T47D (cell line): ENCODE measurements at places on chromosomes 4 and X.

DNA sequence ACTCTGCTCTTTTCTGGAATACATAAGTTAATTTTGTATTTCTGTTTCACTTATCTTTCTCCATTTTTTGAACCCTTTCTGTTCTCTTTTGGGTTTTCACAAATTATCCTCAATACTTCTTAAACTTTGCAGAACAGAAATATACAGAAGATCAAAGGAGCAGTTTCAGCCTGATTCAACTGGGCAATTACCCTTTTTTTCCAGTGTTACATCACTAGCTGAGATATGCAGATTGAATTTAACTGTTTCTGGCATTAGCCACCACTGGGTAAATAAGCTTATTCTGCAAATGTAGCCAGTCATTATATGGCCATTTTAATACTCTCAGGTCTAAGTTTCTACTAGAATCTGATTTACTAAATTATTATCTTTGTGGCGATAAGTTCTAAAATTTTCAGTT is 66.9 kb upstream of the GRID2 start:
- no peak for DNase-seq

GRCh38 chr4:86791126-86791525 is 58.1 kb downstream of the SLC10A6 start:
- no peak for DNase-seq

GRCh38 chrX:71859637-71860036 is 51.0 kb upstream of the NHSL2 start:
- DNase-seq = no peak

- no peak for DNase-seq
Observed at GRCh38 chr4:3874525-3875110, 108.4 kb downstream of the ADRA2C start.

DNA sequence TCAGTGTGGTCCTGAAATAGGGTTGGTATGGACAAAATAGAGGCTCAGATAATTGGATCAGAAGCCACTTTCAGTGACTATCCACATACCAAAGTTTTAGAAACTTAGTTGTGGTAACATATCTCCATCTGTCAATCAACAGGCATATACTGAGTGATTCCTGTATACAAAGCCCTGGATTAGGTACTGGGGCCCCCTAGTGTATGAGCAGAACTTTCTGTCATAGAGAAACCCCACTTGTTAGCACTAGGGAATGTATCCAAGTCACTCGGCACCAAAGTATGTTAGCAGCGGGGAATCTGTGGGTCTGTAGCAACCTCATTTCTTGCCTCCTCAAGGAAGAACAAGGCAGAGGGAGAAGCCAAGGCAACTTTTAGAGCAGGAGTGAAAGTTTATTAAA is 50.7 kb downstream of the MAP7D3 start:
- peak; percentile 20 for DNase-seq

DNA sequence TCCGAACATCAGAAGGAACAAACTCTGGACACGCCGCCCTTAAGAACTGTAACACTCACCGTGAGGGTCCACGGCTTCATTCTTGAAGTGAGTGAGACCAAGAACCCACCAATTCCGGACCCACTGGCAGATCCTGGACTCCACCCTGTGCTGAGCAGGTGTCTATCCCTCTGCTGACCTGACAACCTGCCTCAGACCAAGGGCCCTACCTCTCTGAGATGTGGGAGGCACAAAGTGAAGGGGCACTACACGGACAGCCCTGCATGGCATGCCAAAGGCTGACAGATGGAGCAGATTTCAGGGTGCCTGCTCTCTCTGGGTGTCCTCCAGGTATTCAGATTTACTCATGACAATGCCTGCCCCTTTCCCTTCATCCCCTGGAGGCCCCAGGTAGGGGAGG is 14.0 kb upstream of the HSFX1 start:
- DNase-seq = no peak

DNA sequence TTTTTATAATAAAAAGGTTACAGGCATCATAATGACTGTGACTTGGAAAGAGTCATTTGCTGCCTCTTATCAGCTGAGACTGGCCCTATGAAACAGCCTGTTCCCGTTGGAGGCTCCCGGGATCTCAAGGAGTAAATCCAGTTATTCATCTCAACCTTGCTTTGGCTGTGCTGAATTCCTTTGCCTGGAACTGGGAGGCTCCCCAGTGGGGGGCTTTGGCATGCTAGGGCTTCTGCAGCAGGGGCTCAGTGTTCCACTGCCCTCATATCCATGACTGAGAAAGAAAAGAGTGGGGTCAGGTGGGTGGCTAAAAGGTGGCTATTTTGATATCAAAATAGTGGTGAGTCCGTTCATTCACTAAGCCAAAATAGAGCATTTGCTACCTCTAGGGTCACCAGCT is 71.2 kb downstream of the TRPC5 start:
- DNase-seq = no peak

DNA sequence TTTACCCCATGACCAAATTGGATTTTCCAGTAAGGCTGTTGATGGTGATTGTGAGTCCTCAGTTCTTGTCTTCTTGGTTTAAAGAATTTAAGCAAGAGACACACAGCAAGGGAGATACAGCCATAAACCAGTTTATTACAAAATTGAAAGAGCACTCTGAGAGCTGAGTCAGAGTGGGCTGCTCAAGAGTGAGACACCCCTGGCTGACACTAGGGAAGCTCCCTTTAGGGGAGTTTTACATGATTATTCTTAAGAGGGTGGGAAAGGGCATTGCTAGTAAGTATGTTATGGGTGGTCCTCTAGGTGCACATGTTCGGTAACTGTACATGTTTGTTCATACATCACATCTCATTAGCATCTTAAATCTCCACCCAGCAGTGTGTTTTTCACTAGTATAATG is 18.8 kb upstream of the ZNF81 start:
- DNase-seq = no peak

- no peak for DNase-seq
Observed at GRCh38 chr4:178275671-178276360, 833.6 kb upstream of the AGA start.

GRCh38 chrX:149286940-149287349 is 218.2 kb downstream of the IDS start:
- DNase-seq = peak; percentile 12

DNA sequence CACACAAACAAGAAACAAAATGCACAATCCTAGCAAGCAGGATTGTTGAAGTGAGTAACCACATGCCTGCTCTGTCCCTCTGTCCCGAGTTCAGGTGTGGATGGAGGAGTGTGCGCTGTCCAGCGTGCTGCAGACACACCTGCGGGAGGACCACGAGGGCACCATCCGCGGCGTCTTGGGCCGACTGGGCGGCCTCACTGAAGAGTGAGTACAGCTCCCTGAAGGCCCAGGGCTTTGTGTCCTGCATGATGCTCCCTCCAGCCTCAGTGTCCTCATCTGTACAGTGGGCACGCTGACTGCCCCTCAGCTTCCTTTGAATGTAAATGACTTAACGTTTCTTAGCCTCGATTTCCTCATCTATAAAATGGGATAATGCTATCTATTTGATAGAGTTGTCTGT is 82.5 kb downstream of the EVC start:
- DNase-seq = no peak

GRCh38 chr4:172619218-172619617 is 549.4 kb upstream of the GALNT7 start:
- no peak for DNase-seq

- no peak for DNase-seq
Observed at GRCh38 chr4:15936495-15936894, 2.0 kb downstream of the FGFBP1 start.

DNA sequence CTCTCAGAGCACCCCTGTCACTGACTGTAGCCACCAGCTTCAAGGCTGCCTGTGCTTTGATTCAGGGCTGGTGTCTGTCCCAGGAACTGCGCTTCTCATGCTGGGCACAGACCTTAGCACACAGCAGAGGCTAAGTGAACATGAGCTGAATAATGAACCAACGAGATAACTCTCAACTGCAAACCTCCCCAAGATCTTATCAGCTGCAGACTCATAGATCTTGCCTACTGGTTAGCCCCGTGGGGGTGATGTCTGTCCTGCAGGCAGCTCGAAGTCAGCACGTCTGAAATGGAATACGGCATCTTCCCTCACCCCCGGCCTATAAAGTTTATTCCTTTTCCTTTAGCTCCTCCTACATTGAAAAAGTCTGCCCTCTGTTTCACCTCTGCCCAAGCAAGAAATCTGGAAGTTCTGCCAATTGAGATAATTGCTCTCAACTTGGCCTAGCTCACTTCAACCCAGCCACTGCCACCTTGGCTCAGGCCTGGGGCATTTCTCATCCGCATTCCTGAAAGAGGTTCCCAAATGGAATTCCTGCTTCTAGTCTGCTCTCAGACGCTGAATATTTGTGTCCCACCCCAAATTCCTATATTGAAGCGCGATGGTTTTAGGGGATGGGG is 73.7 kb downstream of the GATB start:
- DNase-seq = no peak

DNA sequence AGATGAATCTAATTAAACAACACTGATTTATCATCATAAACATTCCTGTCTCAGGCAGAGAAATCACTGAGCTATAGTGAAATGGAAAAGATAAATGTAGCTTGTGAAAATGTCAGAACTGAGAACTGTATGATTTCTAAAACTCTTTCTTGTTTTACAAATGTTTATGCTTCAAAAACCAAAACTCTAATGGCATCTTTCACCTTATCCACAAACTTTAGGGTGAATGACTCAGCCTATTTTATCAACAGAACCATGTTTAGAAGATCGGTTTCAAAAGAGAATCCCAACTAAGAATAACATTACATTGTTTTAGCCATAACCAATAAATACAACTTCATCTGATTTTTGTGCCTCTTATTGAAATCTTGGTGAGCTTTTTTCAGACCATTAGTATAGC is 21.4 kb downstream of the NKX6-1 start:
- DNase-seq = no peak

DNA sequence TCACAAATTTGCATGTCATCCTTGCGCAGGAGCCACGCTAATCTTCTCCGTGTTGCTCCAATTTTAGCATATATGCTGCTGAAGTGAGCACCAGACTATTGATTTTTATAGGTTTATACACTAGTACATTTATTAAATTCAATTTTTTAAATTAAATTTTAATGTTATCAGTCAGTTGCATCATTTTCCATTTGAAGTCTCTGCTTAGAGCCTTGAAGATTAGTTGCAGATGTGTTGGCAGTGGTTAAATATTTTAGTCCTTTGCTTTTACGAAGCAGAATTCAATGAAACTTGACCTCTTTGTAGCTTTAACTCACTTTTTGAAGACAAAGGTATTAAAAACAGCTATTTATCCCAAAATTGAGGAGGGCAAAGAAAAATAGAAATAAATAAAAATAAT is 16.5 kb downstream of the TRAPPC11 start:
- no peak for DNase-seq

- no peak for DNase-seq
Observed at GRCh38 chrX:130498653-130499274, 97.0 kb downstream of the RBMX2 start.

GRCh38 chrX:1581132-1581531 is 10.3 kb upstream of the AKAP17A start:
- peak; percentile 70 for DNase-seq

- no peak for DNase-seq
Observed at GRCh38 chr4:3352941-3353594, 60.2 kb downstream of the RGS12 start.

GRCh38 chrX:136666088-136666487 is 18.1 kb downstream of the CD40LG start:
- DNase-seq = no peak

- DNase-seq = no peak
Observed at GRCh38 chr4:80189581-80189955, 7.7 kb upstream of the PRDM8 start.

DNA sequence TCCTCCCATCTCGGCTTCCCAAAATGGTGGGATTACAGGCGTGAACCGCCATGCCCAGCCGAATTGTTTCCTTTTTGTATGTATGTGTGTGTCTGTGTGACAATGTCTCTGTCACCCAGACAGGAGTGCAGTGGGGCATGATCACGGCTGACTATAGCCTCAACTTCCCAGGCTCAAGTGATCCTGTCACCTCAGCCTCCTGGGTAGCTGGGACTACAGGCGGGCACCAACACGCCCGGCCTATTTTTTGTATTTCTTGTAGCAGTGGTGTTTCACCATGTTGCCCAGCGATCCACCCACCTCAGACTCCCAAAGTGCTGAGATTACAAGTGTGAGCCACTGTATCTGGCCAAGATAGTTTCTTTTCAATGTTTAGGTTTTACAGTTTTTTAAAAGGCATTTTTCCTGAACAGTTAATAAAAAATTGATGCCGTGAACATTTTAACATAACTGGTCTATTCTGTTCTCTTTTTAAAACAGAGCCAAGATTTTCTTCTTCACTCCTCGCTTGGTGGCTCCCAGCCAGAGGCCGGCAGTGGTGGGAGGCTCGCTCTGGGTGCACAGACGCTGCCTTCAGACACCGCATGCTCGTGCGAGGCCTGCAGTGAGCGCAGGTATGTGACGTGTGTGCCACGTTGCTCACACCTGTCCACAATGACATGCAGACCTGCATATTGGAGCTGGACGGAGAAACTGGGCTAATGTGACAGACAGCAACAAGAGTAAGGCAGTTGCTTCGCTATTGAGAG is 88.5 kb downstream of the FAM193A start:
- no peak for DNase-seq

DNA sequence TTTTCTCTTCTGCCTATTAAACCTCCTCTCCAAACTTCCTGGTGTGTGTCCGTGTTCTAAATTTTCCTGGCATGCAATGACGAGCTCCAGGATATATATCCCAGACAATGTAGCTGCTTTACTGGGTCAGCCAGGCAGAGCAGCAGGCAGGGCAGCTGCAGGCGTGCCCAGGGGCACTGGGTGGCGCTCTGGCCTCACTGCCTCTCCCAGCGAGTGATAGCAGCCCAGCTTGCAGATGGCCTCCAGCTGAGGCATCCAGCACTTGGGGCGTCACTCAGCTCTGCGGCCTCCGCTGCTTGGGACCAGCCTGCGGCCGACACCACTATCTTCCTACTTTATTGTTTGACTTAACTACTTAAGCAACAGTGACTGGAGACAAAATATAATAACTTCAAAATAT is 23.0 kb upstream of the UBA6 start:
- no peak for DNase-seq

DNA sequence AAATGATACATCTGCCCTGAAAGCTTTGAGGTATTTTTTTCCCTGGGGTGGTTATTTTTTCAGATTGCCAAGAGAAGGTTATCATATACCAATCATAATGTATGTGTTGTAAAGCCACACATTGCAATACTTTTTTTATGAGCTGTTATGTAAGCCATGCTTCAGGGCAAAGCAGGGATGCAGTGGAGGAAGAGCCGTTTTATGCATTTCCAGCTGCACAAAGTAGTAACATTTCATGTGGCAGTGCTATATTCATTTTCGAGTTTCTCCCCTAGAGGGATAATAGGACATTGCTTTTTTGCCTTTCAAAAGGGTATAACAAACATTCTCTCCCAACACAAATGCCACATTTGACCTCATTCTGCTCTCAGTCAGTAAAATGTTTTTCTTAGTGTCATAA is 68.5 kb downstream of the GALNT7 start:
- no peak for DNase-seq

DNA sequence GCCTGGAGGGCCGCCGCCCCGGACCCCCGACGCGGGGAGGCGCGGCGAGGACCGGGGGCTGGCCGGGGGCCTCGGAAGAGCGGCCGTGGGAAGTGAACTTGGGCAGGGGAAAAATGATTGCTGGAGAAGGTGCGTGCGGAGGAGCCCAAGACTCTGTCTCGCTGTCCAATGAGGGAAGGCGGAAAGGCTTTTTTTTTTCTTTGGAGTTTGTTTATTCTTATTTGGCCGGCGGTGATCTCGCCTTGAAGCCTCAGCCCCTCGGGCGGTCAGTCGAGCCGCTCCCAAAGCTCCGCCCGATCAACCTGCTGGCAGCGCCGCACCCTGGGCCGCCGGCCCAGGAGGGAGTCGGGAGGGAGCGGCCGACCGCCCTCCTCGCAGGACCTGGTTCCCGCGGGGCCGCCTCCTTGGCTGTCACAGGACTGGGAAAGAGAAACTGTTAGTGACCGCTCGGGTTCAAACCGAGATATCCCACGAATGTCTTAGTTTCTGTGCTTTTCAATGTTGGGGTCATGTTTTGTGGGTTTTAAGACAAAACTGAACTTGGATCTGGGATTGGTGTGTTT is 2.5 kb downstream of the CPEB2 start:
- DNase-seq = peak; percentile 48
